ENCODE measurements at places on chromosomes 6 and 20.

DNA sequence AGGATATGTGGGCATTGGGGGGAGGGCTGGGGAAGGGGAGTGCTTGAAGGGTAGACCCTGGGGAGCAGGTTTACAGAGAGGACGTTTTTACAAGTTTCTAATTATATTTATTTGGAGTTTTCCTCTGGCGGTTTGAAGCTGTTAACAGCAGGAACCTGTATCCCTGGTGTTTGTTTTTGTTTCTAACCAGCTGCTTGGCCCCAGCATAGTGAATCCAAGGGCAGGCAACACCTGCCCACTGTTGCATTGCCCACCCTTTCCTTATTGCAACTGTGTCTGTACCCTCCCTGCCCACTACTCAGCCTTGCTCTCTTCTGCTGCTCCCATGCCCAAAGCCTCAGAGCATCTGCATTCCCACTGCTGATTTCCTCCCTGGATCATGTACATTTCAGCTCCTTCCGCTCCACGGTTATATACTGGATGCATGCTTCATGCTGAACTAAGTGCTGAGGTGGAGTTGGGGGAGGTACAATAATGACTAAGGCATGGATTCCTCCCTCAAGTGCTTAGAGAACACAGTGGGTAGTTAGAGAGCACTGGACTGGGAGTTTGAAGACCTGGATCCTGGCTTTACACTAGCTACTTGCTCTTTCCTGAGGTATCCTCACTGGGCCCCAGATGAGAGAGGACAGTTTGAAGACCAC, 6.0 kb downstream of the SCUBE3 start:
- no peak for ATAC-seq

DNA sequence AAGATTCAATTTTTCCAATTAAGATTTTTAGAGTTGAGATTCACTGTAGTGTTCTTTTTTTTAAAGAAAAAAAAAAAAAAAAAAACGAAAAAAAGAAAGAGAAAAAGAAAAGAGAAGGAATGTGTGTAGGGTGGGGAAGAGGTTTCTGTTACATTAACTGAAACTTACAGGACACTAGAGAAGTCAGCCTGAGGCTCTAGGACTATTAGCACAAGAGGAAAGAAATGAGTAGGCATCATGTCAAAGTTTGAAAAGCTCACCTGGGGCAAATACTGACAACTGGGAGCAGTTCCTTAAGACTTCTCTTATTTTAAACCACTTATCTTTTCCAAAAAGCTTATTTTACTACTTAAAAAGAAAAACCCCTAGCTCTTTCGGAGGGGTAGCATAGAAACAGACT, 185.9 kb downstream of the DST start:
- ATAC-seq: no peak

DNA sequence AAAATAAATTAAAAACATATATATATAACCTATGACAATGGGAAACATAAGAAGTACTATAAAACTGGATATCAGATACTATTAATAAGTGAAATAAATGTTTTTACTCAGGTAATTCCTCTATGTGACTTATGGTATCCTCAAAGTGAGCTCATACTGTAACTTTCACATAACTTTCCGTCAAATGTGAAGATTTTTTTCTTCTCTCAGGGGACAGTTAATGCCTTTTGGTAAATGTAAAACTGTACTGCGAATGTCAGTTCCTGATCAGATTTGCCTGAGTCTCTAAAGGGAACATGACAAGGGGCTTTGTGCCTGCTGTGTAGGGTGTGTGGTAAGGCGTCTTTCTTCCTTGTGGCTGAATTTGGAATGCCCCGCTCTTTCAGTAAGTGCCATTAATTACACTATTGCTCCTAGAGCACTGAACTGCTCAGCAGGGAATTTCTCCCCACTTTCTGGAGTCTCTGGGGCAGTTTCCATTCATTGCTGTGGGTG, 271.8 kb downstream of the PRL start:
- ATAC-seq: no peak

DNA sequence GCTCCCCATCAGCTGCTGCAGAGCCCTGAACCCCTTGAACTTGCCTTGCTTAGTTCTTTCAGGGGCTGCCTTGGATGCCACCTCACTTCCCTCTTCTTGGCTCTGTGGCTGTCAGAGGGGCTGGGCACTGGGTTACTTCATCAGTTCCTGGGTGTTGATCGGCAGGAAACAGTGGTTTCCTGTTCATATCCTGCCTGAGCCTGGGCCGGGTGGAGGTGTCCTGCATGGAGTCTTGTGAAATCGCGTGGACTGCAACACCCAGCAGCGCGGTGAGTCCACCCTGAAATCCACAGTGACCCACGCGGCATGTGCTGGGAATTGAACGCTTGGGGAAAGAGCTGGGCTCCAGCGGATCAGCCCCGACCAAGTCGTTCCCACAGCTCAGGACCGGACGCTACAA, 97.5 kb downstream of the CDH26 start:
- ATAC-seq: no peak

DNA sequence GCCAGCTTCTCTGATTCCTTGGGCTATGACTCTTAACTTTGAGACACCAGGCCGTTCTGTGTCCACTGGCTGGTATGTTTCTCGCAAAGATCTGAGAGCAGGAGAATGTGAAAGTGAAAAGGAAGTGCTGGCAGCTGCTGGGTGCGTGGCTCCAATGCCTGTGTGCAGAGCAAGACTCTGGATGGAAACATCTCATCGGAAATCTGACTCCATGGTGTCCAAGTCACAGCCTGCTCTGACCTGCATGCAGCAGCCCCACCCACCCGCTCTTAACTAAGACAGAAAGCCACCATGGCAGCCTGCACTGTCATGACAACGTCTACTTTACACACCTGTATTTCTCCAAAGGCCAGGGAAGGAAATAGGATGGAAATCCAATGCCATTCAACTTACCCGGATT, 66.3 kb upstream of the MPC1 start:
- ATAC-seq: no peak

DNA sequence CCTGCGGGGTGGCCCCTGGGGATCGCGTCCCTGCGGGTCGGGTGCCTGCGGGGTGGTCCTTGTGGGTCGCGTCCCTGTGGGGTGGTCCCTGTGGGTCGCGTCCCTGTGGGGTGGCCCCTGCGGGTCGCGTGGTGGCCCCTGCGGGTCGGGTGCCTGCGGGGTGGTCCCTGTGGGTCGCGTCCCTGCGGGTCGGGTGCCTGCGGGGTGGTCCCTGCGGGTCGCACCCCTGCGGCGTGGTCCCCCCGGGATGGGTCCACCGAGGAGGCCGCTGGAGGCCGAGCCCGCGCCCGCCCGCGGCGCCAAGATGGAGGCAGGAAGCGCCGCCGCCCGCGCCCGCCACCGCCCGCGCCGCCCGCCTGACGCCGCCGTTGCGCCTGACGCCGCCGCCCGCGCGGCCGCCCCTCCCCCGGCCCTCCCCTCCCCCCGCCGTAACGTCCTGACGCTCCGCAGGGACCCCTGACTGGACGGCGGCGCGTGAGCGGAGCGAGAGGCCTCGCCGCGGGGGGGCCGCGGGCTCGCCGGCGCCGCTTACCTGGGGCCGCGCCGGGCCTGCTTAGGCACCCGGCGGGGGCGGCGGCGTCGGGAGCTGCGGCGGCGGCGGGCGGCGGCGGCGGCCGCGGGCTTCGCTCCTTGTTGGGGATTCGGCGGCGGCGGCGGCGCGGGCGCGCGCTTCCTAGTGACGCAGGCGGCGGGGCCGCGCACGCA, at the start of gene GMEB2:
GMEB2 (minus strand) TSS at position 678 of the 705 bp plus-strand sequence. CDS start 7,704 bp downstream, outside the sequence.
- peak; percentile 79 for ATAC-seq

- ATAC-seq: no peak
These were observed 17.8 kb upstream of the TAGAP start for GRCh38 chr6:159062564-159062945.

- ATAC-seq: no peak
These were observed 13.2 kb downstream of the SYTL3 start for GRCh38 chr6:158662954-158663624.

GRCh38 chr6:71246596-71246995, 42.0 kb upstream of the OGFRL1 start:
- ATAC-seq: no peak

GRCh38 chr6:136763716-136764516, 28.4 kb downstream of the MAP3K5 start:
- ATAC-seq: no peak

DNA sequence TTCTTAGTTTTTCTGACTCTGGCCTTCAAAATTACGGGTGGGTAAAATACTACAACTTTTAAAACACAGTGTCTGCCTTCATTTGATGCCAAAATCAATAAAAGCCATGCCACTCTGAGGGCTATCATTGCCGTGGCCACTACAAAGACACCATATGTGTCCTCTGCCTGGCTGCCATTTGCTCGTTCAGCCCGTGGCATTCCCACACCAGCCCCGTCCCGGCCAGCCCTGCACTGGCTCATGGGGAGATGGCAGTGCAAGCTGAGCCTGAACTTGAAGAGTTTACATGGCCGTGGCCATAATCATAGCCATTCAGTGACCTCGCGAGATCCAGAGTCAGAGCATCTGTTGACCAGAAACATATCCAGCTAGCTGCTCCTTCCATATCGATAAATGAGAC, 79.2 kb downstream of the SMOC2 start:
- ATAC-seq: no peak

GRCh38 chr20:25486377-25486776, 78.9 kb downstream of the GINS1 start:
- ATAC-seq: peak; percentile 77

GRCh38 chr6:21263531-21264287, 329.8 kb upstream of the SOX4 start:
- no peak for ATAC-seq

GRCh38 chr6:3422435-3423070, 34.3 kb downstream of the SLC22A23 start:
- ATAC-seq: peak; percentile 23

GRCh38 chr6:63549076-63549475, 23.2 kb upstream of the LOC128125822 start:
- ATAC-seq: no peak

DNA sequence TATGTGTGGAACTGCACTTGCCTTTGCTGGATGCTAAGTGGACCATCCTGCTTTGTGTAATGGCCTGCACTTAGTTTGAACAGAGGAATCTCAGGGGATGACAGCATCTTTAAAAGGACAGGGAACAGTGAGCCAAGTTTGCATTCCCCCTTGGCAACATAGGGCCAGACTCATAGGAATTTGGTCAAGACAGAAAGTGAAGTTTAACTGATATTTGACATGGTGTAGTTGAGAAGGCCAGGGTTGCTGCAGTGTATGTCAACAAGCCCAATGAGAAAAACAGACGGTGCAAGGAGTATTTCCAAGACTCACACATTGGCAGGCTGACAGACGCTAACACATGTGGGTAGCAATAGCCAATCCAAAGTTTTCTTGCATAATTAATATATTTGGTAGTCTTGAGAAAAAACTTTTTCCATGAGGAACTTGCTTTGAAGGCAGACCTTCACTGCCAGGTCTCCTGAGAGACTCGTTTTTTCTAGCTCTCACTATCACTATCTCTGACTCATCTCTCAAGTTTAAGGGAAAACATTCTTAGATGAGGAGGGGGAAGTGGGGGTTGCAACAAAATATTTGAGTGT, 213.8 kb downstream of the IBTK start:
- ATAC-seq: no peak
